ENCODE measurements at places on chromosomes 5 and 9.

DNA sequence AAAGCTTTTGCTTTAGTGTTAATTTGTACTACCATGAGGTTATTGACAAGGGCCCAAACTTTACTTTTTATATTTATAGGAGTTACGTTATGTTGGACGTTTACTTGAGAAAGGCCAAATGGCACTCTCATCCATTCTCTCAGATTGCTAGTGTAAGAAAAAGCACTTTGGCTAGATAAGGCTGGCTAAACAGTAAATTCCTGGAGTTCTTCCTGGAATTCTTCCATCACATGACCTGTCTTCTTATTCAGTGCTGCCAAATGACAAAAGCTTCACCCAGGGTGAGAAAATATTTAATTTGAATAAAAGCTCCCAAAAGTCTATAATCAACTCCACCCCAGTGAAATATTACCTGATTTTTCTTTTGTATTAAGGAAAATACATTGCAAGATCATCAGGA, 1568.9 kb upstream of the ACO1 start:
- DNase-seq: no peak

DNA sequence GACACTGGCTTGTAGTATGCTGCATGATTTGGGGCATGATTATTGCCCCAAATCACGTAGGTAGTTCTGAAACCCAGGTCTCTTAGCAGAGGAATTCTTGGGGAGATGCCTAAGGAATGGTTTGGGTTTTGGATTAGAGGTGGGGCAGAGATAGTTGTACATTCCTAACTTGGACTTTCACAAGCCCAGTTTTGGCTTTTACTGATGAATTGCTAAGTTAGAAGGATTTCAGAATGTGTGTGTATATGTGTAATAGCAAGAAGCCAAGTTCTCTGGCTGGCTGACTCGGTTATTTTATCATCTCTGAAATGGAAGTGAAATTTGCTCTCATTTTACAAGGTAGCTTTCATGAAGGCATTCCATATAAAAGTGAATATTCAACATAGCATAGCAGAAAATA, 23.8 kb upstream of the ZNF131 start:
- DNase-seq: no peak

DNA sequence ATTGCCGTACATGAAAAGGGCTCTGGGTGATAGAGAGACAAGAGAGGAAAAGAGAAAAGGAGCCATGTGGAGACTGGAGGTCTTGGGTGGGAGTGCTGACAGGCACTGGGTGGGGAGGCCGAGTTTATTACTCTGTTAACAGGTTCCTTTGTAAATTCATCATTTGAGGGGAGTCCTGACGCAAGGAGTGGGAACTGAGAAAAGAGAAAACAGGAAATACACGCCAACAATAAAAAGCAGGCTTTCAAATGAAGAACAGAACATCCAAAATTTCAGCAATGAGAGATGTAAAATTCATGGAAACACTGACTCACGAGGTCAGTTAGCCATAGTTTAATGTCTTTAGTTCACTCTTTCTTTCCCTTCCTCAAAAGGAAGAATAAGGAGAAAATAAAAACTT, 342.8 kb downstream of the TMEM167A start:
- no peak for DNase-seq

- no peak for DNase-seq
Measured at GRCh38 chr9:126149661-126150060, 177.0 kb upstream of the MVB12B start.

DNA sequence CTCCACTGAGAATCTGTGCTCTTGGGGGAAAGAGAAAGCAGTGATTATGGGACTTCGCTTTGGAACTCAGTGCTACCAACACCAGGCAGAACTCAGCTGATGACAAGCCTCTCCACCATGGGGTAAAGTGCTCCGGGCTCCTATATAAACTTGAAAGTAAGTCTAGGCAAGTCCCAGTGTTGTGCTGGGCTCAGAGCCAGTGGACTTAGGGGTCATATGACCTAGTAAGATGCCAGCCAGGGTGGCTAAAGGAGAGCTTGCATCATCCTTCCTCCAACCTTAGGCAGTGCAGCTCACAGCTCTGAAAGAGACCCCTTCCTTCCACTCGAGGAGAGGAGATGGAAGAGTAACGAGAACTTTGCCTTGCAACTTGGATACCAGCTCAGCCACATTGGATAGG, 35.1 kb upstream of the FREM1 start:
- DNase-seq: no peak

DNA sequence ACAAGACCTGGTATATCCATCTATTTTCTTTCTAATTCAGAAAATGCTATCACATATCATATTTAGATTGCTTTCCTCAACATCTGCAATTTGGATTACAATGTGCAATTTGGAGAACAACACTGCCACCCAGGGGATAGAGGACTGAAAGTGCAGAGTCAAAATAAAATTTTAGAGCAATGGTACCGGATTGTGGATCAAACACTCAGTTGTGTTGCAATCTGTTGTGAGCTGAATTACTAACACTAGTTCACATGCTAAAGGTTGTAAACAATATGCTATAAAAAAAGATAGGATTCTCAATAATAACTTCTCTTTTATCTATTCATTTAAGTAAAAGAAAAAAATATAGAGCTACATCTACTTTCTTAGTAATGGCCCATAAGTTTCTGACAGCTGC, 11.9 kb upstream of the SRFBP1 start:
- DNase-seq: no peak

- DNase-seq: no peak
Measured at GRCh38 chr5:141491323-141492167, 2.7 kb downstream of the PCDHGC5 start.

Measured in keratinocyte (primary cell).